ENCODE measurements at places on chromosomes 11 and 22.

DNA sequence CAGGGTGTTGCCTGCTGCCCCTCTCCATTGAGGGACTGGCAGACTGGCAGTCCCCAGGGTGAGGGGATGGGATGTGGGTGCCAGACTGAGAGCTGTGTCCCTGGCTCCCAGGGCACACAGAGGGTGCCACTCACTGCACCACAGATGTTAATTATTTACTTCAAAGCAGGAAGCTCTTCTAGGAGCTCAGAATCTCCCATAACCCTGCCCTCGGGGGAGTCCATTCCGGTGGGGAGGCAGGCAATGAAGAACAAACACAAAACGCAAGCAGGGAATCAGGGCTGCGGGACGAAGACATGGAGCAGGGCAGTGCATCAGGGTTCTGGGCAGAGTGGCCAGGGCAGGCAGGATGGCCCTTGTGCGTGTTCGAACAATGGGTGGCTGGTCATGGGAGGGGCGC, 24.4 kb upstream of the FLRT1 start:
- DNase-seq, result no peak

DNA sequence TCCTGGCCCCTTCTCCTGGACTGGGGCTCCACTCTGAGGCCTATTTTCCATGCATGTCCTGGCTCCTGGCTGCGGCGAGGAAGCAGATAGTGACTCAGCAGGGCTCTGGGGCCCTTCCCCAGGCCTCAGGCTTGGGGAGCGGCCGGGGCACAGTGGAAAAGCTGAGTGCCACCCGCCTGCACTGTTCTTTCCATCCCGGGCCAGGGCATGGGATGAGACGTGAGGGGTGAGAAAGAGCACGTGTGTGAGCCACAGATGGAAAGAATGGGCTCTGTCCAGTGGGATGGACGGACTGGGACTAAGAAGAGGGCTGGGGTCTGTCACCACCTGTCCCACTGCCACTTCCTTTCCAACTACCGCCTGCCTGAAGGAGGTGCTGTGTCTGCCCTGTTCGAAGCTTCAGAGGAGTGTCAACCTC, 12.8 kb downstream of the SLC37A2 start:
- no peak for DNase-seq

DNA sequence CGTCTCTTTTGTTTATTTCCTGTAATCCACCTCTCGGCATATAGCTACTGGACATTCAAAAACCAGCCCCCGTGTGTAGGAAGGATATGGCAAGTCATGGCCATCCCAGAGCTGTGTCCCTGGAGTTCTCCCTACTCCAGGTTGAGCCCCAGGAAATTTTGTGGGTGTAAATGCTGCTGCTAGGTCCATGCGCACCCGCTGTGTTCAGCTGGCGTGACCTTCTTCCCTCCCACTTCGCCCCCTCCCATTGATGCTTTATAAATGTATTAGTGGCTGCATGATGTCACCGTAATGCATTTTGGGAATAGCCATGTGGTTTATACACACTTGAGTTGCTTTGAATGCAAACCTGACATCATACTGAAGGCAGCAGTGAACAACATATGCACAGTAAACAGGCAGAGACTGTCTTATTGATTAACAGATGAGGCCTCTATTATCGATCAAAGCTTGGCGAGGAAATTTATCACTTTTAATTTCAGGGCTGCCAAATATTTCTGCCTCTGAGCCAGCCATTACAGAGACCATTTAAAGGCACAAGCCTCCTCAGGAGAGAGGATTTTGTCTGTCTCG, 113.6 kb upstream of the NNMT start:
- DNase-seq, result no peak

DNA sequence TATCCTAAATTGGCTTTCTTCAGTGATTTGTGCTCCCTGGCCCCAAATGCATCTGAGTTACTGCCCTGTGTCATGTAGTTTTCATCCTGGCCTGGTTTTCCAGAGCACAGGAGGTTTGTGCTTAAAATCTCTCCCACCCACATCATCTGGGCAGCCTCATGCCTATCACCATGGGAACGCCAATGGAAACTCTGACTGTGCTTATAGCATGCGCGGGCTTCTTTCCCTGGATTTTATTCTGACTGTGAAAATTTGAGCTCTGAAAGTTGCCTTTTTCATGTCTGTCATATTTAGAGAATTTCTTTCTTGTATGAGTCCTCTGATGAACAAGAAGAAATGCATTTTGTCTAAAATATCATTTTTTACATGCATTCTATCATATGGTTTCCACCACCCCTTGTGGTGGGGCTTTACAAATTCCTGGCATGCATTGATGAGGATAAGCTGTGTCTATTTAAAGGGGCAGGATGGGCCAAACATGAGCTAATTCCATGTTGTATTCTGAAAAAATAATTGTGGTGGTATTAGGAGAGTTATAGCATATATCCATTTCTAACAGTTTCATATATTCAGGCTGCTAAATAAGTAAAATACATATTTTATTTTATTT, 55.1 kb downstream of the IRAG1 start:
- no peak for DNase-seq

DNA sequence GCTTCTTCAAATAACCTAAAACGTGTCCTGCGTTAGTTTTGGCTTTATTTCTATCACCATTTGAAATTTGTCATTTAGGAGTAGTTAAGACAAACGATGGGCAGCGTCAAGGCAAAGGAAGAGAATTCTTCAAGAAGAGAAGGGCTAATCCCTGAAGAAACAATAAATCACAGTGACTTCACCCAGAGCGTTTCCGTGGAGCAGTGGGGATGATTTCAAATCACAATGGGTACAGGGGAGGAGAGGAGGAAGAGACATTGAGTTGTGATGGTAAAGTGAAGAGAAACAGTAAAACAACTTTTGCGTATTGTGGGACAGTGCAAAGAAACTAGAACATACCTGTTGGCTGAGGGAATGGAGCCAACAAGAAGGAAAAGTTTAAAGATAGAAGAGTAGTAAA, 9.7 kb downstream of the PDGFD start:
- DNase-seq, result no peak

DNA sequence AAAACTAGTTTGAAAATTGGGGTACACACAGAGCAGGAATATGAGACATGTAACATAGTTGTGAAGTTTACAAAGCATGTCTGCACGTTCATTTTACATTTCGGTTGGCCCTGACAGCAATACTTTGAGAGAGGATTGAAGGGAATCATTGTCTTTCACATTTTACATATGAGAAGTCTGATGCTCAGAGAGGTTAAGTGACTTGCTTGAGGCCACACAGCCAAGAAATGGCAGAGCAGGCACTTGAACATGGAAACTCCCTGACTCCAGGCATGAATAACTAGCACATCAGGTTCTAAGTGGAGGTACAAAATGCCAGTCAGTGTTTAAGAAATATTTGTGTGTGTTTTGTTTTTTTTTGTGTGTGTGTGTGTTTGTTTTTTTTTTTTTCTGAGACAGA, 53.6 kb downstream of the APOL3 start:
- DNase-seq, result no peak

- DNase-seq, result no peak
These were observed 9.2 kb upstream of the ANO1 start for GRCh38 chr11:70068950-70069349.

DNA sequence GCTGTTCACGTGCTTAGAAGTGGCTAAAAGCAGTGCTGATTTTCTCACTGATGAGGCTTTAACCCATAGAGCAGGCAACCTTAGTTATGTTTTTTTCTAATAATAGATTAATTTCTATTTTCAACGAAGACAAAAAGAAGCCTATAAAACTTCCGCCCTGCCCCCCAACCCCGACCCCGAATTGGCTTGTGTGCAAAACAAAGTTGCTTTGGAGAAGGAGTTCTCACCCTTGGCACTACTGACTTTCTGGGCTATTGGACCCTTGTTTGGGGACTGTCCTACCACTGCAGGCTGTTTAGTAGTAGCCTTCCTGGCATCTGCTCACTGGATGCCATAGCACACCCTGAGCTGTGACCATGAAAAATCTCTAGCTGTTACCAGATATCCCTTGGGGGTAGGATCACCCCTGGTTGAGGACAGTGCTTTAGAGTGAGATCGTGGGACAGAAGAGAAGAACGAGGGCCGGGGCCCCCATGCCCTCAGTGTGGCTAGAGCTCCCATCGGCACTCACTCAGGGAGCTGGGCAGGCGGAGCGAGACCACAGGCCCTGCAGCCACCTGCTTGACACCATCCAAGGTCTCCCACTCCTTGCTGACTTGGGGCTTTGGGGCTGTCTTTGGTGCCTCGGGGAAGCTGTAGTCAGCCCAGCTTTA, 16.9 kb downstream of the SLC37A2 start:
- DNase-seq, result no peak
